Cardiac muscle cell (in vitro differentiated cells and primary cell): ENCODE measurements at places on chromosomes 1 and 21. TPM values are rescaled to one million over a fixed set of nuclear protein-coding genes. Genes with fewer than 3 reads are reported as not detected.

The FHAD1 gene
- total RNA-seq, result 0.53 and 0.74 TPM in 2 replicates

The ARHGAP30 gene
- not detected in 2 replicates for total RNA-seq

The SELL gene
- total RNA-seq, result 0.63 TPM in 1 of 2 replicates, not detected in the other

DNA sequence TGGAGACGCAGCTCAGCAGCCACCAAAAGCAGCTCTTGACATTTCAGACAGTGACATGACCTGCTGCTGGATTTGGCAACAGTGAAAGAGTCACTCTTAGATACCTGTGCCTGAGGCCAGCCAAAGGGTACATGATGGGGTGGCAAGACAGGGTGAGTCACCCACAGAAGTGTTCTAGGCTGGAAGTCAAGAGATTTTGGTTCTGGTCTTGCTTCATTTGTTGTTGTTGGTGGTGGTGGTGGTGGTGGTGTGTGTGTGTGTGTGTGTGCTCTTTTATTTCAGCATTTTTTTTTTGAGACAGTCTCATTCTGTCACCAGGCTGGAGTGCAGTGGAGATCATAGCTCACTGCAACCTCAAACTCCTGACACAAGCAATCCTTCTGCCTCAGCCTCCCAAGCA, 25.8 kb downstream of the SHISAL2A start:
- DNase-seq, result no peak

GRCh38 chr1:207218512-207219362, 102.7 kb upstream of the CD55 start:
- DNase-seq, result no peak

The RAVER2 gene
- 19.2 and 24.0 TPM in 2 replicates for total RNA-seq

DNA sequence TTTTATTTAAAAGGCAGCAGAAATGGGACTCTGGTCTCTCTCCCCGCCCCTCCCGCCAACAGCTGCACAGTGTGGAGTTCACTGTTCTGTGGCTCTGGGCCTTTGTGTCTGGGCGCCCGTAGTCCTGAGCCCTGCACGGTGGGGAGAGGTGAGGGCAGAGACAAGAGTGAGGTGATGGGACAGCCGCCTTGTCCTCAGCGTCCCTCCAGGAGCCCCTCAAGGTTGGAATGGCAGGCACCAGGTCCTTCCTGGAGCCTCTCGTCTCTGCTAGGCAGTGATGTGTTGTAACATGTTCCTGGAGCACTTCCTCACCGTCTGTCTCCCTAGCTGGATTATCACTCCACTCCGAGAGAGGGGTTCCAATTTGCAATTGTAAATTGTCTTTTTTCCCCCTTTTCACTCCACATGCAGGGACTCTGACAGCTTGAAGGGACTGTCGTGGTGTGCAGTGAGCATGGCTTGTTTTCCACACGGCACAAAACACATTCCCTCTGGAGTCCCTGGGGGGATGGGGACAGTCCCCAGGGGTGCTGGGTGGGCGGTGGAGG, 44.6 kb upstream of the C1orf174 start:
- DNase-seq, result no peak
